ENCODE measurements at places on chromosomes 6 and 20.
A peak's percentile ranks its signal among the peaks of the same experiment; 100 is the strongest.

GRCh38 chr6:70298068-70298467 lies 4.8 kb downstream of the COL9A1 start:
- DNase-seq: no peak

DNA sequence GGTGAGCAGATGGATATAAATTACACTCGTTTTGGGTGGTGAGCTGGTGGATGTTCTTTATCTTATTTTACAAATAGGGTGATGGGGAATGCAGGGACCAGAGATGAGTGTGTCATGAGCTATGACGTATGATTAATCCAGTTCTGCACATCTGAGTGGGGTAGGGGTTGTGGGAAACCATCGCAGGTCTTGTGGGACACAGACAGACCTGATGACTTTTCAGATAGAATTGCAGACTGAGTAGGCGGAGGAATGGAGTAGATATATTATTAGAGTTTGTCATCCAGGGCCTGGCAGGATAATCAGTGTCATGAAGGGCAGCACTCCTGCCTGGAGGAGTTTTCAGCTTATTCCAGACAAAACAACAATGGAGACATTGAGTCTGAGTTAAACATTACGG lies 12.9 kb upstream of the DSP start:
- no peak for DNase-seq

DNA sequence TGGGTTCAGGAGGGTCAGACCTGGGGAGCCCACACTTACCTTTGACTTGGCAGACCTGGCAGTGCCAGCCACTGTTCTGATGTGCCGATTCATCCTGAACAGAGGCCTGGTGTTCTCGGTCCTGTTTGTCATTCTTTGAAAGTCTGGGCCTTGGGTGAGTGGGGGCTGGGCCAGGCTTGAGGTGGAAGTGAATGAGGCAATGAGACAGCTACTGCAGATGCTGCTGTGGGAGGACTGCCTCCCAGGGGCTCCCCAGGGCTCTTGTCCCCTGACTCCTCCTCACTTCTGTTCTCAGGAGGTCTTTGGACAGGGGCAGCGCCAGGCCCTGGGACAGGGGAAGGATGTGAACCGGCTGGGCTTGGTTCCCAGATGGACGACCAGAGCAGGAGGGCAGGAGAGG lies 5.6 kb upstream of the TREML4 start:
- no peak for DNase-seq

GRCh38 chr20:62409931-62410745 lies 3.1 kb upstream of the CABLES2 start:
- peak; percentile 44 for DNase-seq

DNA sequence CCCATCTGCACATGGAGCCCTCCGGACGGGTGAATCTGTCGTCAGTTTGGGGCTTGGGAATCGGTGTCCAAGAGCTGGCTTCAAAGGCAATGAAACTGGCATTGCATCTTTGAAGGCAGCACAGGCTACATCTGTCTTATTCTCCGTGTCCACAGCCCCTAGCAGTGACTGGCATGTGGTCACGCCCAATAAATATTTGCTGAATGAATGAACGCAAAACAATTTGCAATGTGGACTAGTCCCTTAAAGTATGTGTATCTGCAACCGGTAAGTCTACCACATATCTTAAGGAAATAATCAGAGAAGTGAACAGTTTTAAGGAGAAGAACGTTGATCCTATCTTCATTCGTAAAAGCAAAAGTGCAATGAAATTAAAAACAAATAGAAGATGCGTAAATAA lies 8.0 kb upstream of the PMEPA1 start:
- no peak for DNase-seq

DNA sequence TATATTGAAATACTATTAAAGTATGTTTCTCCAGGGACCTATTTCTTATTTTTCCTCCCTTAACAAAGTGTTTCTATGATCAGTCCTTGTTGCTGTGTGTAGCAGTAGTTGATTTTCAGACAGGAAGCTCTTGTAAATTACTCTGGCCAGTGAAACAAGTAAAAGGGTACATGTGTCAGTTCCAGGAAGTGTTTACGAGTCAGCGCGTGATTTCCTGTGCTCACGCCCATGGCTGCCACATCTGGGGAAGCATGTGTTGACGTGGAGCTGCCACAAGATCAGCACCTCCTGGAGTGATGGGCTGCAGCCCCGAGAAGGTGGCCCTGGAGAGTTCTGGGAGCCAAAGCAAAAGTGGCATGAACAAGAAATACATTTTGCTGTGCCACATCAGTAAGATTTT lies 38.6 kb upstream of the GGTLC1 start:
- DNase-seq: peak; percentile 49

DNA sequence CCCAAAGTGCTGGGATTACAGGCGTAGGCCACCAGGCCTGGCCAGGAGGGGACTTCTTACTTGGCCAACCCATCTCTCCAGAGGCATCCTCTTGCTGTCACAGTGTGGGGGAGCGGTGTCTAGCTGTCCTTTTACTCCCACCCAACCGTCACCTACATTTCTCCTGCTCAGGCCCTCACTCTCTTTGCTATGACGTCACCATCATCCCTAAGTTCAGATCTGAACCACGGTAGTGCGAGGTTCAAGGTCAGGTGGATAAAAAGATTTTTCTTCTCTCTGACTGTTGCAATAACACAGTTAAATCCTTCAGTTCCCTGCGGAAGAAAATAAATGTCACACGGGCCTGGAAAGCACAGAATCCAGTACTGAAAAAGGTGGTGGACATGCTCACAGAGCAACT lies 7.3 kb upstream of the RAET1L start:
- no peak for DNase-seq

DNA sequence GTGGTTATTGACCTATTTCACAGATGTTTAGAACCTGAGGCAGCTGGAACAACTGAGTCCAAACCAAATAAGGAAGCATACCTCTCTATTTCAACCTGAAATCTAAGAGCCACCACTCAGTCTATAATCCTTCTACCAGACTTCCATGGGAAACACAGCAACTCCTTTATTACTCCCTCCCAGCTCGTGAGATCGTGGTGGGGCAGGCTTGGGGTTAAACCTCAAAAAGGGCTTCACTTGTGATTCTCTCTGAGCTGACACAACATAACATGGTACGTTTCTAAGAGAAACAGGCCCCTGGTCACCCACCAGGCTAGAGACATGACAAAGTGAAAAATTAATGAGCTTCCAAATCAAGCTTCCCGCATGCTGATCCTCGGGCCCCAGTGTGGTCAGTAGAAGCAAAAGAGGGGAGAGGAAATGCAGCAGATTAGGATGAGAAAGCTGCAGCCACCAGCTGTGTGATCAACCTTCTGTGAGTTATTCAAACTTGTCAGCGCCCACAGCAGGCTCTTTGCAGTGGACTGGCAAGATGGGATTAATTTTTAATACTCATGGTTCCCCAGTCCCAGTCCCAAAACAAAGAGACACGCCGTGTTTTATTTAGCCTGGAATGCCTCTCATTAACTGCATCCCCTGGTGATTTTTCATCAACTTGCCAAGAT lies 9.3 kb downstream of the PKHD1 start:
- DNase-seq: no peak

- DNase-seq: no peak
Observed at GRCh38 chr6:113271437-113271836, 585.7 kb upstream of the MARCKS start.

DNA sequence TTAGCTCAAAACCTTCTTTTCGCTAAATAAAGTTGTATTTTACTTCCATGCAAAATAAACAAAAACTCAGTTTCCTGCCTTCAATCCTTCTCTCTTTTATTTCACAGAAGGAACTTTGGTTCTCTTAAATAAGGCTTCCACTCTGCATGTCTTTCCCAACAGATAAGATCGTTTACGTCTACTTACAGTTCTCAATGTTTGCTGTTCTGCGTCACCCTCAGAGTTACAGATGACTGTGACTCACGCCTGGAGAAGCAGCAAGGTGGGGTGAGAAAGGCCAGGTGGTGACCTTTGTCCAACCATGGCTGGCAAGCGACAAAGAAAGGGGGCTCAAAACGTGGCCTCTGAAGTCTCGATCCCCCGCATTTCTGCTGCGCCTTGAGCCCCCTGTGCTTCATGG lies 51.4 kb upstream of the RPS6KA2 start:
- DNase-seq: no peak

- no peak for DNase-seq
Observed at GRCh38 chr20:48406498-48406897, 421.3 kb downstream of the PREX1 start.

DNA sequence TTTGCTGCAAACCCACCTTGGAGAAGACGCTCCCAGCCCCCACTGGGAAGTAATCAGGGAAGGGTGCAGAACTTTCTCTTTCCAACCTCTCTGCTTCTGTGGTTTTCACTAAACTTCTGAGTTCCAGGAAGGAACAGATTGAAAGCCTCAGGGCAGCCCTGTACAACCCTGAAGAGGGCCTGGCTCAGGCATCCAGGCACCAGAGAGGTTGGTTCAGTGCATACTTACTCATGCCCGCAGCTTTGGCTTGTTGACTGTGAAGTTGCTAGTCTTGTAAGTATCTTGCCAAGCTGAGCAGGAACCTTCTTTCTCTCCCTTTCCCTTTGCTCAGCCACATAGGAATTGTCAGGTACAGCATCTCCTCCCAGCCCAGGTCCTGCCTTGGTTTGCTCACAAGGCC lies 272.2 kb upstream of the FOXQ1 start:
- DNase-seq: no peak

- DNase-seq: no peak
Observed at GRCh38 chr20:59416916-59417315, 116.5 kb downstream of the EDN3 start.

GRCh38 chr6:109062216-109062615 lies 32.4 kb downstream of the SESN1 start:
- no peak for DNase-seq

GRCh38 chr6:157050537-157051265 lies 272.6 kb downstream of the TMEM242 start:
- no peak for DNase-seq

- no peak for DNase-seq
Observed at GRCh38 chr6:8279041-8279805, 156.1 kb downstream of the SLC35B3 start.

DNA sequence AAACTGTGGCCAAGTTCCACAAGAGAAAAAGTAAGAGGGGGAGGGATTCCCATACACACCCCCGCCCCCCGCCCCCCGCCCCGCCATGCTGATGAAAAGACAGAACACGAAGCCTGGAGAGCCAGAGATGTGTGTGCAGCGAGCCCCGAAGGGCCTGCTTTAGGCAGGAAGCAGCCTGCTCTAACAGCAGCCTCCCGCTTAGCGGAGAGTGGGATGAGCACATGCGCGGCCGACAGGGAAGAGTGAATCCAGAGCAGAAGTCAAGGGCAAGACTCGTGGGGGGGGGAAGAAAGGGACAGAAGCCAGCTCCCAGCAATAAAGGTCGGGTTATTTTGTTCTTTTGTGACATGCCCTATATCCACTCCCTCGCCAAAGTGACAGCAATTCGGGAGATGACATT lies 67.2 kb upstream of the PTGIS start:
- DNase-seq: no peak

GRCh38 chr6:6037179-6037578 lies 30.5 kb upstream of the NRN1 start:
- DNase-seq: no peak

DNA sequence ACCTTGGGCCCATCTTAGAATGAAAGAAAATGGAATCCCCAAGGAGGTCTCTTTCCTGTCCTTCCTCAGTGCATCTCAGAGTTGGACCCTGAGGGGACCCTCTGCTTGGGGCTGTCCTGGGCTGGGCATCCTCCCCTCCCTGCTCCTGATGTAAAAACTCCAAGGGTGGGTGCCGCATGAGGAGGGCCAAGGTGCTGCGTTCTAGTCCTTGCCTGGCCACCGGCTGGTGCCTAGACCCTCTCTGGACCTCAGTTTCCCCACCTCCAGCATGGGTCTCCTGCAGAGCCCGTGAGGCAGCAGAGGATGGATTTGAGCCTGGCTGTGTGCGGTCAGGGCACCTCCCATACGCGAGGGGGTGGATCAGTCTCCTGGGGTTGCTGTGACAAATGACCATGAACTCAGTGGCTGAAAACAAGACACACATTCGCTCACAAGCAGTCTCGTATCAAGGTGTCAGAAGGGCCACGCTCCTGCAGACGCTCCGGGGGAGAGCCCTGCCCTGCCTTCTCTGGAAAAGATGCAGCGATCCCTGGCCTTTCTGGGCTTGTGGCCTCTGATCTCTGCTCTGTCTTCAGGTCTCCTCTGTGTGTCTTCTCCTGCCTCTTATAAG lies 54.7 kb downstream of the CHMP4B start:
- DNase-seq: no peak

DNA sequence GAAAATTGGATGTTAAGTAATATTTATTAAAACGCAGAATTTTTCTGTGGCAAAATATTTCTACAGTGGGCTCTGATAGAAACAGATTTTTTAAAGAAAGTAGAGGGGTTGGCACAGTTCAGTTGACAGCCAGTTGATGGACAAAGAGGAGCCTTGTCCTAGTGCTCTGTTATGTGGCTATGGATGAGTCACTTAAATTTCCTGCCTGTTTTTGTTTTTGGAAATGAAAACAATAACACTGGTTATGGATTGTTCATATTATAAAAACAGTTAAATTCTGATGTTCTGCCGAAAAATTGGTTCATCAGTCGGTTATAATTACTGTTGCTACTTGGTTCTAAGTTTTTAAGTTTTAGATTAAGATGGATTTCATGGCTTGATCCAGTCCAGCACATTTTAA lies 42.8 kb downstream of the MYO6 start:
- no peak for DNase-seq

- DNase-seq: peak; percentile 81
Observed at GRCh38 chr6:72622094-72622940, 453 bp downstream of the KCNQ5 start.

DNA sequence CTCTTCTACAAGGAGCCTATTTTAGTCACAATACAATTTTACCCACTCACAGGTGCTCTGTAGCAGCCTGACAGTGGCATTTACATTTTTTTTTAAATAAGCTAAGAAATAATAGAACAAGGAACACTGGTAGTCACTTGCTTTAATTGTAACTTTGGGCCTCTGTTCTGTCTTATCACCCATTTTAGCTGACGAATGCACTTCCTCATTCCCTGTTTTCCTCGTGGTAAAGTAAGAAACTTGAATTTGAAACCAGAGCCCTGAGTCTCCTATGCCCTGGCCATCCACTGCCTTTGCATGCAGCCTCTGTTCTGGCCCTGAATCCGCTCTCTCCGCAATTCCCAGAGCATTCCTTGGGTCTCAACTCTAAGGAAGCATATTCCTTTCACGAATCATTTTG lies 550.6 kb downstream of the PTPRT start:
- DNase-seq: no peak

DNA sequence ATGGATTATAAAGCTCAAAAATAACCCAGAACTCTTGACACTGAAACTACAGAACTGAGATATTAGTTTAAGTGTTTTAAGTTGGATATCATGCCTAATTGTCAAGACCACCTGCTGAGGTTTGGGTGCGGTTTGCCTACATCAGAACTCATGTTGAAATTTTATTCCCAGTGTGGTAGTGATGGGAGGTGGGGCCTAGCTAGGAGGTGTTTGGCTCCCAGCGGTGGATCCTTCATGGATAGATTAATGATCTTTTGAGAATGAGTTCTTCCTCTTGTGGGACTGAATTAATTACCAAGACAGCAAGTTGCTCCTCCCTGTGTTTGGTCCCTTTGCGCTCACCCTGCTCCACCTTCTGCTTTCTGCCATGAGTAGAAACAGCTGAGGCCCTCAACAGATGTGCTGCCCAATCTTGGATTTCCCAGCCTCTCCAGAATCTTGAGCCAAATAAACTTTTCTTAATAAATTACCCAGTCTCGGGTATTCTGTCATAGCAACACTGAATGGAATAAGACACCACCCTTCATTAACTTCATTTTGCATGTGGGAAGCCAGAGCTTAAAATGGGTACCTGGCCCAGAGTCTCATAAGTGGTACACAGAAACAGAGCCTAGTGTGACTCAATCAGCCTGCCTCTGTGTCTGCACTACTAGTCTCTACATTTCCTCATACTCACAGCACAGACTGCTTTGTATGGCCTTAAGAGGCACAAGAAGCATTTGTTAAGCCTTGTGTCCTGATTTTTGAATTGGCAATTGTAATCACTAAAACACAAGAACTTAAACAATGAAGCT lies 158.4 kb downstream of the IBTK start:
- no peak for DNase-seq
